ENCODE measurements at places on chromosomes 2 and 18.

- DNase-seq, result no peak
These were observed 86.0 kb downstream of the EPHA4 start for GRCh38 chr2:221486106-221486505.

GRCh38 chr2:72036595-72036994 is 111.1 kb downstream of the CYP26B1 start:
- no peak for DNase-seq

GRCh38 chr2:11104794-11105660 is 50.2 kb upstream of the SLC66A3 start:
- DNase-seq, result no peak

DNA sequence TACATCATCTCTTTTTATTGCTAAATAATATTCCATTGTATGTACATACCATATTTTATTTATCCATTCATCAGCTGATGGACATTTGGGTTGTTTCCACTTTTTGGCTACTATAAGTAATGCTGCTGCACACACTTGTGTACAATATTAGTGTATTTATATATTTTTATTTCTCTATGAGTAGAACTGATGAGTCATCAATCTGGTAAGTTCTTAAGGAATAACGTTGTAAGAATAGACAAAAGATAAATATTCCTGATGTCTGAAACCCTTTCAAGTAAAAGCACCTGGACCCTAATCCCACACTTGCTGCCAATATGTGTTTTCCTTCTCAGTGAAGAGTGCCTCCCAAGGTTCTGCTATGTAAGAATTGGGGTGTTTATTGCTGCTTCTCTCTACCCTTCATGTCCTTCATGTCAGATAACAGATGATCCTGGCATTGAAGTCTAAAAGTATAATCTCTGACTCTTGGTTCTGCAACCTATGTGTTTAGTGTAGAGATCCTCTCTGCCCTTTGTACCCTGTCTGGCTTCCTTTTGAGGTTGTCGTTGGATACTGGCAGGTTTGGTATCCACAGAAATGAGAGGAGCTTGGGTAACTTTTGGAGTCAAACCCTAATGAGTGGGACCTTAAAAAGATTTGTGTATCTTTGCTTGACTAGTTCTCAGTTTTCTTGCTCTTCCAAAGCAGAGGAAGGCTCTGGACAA is 293.0 kb upstream of the EPC2 start:
- no peak for DNase-seq

DNA sequence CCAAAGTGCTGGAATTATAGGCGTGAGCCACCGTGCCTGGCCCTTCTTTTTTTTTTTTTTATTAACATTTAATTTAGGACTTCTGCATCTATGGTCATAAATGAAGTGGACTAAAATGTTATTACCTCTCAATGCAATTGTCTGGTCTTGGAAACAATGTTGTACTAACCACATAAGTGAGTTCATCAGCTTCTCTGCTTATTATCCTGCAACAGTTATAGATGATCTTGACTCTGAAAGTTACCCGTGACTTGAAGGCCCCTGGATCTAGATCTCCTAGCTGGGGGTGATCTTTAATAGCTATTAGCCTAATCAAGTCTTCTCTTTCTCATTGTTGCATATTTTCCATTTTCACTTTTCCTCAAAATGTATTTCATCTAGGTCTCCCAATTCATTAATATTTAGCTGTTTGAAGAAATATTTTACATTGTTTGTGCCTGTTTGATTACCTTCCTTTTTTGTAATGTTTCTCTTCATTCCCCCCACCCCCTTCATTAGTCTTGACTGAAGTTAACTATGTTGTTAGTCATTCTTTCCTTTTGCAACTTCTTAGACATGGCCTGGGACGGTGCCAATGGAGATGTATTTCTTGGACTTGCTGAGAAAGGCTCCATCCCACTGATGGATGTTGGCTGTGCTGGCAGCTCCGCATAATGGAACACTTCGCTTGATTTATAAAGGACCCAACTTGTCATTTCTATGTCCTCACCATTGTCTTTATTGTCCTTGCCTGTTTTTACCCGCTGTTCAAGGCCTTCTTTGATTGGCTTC is 141.6 kb upstream of the RIOK3 start:
- no peak for DNase-seq

DNA sequence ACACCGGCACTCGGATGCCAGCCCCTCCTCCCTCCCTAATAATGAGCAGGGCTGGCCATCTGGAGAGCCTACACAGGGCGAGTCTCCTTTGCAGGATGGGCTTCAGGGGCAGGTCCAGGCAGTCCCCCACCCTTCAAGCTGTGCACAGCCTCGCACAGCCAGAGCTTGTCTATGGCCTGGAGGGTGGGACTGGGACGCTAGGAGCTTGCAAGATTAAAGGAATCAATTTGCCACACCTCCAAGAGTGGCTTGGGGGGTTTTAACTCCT is 43.9 kb upstream of the OTOF start:
- no peak for DNase-seq

Measured in retina (tissue), 1 donor.